ENCODE measurements at places on chromosomes 1 and 21. TPM values are rescaled to one million over a fixed set of nuclear protein-coding genes. Genes with fewer than 3 reads are reported as not detected.
A peak's percentile ranks its signal among the peaks of the same experiment; 100 is the strongest.

- DNase-seq: no peak
Observed at GRCh38 chr1:233412812-233413211, 85.3 kb downstream of the MAP3K21 start.

GRCh38 chr1:235908742-235909520 is 42.2 kb upstream of the LYST start:
- no peak for DNase-seq

DNA sequence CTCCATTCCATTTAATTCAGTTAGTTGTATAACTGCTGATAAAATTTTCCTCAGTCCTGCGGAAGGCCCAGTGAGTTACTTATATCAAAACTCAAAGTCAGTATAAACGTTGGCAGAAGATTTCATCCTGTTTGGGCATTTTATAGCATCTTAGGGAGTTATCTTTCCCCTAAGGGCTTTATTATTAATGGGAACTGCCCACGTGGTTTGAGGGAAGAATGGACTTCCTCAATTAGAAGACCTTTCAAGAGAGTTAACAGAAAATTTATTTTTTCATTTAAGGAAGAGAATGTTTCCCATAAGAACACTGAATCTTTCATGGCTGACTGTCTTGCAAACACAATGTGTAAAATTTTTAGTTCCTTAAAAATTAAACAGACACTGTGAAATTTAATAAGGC is 400.1 kb downstream of the NEGR1 start:
- no peak for DNase-seq

DNA sequence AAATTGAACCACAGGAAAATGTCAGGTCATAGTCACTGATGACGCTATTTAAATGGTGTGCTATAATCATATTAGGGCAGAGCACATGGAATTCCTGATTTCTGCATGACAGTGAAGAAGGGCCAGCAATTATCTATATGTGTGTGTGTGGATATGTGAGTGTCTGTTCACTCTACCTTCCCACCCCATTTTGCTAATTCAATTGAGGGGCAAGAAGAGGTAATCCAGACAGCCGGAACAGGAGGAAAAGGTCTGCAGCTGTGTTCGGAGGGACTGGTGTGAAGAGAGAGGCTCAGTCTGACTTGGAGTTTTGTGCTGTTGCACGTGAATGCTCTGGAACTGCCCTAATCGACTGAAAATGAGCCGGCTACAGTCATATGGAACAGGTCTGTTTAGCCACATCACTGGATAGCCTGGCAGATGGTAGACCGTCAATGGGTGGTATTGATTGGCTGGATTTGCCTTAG is 5.1 kb upstream of the ELAVL4 start:
- no peak for DNase-seq

DNA sequence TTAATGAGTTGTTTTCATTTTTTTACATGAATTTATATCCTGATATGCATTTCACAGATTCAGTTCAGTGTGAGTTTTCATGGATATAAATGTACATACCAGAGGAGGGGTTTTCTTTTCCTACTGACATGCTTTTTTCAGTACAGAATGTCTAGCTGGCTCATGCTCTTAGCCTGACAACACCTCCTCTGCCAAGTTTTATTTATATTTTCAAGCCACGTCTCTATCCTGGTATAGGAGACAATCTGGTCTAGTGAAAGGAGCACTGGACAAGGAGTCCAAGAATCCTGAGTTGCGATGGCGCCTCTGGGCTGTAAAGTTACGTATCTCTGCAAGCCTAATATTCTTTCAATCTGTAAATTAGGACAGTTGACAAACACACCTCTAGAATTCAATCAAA is 4.9 kb downstream of the DAB1 start:
- no peak for DNase-seq

DNA sequence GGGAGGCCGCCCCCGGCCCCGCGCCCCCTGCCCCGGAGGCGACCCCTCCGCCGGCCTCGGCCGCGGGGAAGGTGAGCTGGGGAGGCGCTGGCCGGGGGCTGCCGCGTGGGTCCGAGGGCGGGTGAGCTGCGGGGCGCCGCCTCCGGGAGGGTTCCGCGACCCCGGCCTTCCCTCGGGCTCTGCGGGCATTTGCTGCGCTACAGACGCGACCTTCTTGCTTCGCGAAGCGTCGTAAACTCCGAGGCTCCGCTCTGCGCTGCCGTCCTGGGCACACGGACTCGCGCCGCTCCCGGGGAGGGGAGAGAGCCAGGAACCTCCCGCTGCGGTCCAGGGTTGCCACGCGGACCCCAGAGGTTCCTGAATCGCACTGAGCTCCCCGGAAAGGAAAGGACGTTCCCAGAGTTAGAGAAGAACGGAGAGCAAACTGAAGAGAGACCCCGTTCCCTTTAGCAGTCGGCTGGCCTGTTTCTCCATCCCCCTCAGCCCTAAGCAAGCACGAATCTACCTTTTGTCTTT is 345 bp downstream of the SLX9 start:
- no peak for DNase-seq

GRCh38 chr21:44924606-44925377 is 4.1 kb upstream of the ITGB2 start:
- DNase-seq: no peak

DNA sequence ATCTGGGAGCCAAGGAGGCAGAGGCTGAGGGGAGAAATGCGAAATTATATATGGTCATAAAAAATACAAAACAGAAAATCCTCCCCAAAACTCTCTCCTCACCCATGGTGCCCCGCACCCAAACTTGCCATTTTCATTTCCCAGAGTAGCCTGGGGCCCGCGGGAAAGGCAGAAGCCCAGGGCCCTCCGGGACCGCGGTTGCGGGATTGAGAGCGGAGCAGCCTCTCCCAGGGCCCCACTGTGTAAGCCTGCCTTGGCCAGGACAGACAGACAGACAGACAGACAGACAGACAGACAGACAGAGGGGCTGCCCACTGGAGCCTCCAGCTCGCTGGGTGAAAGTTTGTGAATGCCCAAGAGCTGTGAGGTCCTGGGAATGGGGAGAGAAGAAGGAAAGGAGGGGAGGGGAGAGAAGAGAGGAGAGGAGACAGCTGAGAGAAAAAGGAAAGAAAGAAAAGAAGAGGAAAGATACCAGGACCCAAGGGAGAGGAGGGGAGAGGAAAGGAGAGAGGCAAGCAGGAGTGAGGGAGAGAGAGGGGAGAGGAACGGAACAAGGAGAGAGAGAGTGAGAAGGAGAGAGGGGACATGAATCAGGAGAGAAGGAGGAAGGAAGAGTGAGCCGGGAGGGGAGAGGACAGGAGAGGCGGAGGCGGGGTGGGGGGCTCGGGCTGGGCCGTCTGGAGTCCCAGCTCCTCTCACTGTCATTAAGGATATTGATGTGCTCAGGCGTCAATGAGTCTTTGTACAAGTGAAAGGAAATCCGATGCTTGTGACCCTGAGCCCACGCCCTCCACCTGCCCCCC is 69.3 kb upstream of the CASZ1 start:
- DNase-seq: no peak

DNA sequence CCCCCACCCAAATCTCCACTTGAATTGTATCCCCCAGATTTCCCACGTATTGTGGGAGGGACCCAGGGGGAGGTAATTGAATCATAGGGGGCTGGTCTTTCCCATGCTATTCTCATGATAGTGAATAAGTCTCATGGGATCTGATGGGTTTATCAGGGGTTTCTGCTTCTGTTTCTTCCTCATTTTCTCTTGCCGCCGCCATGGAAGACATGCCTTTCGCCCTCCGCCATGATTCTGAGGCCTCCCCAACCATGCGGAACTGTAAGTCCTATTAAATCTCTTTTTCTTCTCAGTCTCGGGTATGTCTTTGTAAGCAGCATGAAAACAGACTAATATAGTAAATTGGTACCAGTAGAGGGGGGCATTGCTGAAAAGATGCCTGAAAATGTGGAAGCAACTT is 33.4 kb upstream of the ZNF496 start:
- no peak for DNase-seq

NPPB gene
- not detected for polyA plus RNA-seq

DNA sequence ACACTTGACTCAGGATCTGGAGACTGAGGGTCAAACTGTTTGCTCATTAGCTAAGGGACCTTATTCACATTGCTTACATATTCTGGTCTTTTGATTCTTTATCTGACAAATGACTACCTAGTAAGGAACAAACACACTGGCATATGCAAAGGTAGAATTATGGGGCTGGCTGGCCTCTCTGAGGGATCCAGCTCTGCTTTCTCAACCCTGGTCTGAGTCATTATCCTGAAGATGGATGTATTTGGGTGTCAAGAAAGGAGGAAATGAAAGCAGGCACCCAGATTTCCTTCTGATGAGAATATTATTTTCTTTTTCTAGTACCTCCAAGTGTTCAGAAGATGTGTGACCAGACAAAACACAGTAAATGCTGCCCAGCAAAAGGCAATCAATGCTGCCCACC is 6.0 kb downstream of the SMCP start:
- no peak for DNase-seq

DNA sequence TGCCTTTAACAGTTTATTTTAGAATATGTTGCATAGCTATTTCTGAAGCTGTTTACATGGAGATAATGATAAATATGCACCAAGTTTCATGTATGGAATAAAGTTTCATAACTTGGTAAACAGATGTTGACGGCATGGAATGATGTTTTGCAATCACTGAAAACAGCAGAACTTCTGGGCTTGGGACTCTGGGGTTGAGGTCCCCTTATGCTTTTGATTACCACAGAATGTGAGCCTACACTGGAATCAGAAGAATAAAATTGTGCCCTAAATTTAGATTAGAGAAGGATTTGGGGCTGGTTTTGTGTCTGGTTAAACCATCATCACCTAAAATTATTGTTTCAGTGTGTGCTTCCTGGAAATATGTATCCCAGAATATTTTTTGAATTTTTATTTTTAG is 11.1 kb downstream of the KRTAP24-1 start:
- DNase-seq: peak; percentile 24

DNA sequence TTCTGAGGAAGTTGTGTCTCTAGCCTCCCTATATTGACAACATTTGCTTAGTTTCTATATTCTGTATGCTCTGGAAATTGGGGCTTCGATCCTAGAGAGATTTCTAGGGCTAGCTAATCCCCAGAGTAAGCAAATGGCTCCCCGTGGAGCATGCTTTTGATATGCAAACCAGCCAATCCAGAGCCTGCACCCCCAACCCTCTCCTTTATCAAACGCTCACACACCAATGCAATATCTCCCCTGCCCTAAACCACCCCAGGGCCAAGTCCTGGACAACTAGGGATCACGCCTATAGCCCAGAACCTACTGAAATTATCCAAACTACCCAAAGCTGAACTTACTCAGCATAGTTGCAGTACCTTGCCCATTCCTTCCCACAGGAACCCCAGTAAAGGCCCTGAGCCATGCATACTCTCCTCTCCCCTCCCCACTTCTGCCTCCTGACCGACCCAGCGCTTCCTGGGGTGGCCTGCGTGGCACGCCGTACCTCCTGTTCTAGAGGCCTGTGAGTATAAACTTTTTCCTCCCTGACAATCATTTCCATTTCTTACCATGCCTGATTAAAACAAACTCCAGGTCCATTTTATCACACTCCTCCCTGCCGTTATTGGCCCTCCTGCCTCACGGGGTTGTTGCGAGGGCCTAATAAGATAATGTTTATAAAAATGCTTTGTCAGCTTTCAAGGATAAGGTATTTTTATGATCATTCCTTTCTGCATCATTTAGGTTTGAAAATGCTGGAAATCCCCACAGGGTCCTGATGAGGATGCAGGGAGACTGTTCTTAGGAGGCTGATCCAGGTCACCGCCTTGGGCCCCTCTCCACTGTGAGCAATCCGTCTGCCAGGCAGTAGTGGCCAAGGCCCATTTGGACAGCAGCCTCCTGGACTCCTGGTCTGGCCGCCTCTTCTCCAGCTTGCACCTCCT is 102.7 kb downstream of the TENT5C start:
- DNase-seq: no peak

- no peak for DNase-seq
Observed at GRCh38 chr1:198633675-198634121, 5.1 kb upstream of the PTPRC start.

- no peak for DNase-seq
Observed at GRCh38 chr1:89361681-89362080, 2.2 kb upstream of the GBP6 start.

DNA sequence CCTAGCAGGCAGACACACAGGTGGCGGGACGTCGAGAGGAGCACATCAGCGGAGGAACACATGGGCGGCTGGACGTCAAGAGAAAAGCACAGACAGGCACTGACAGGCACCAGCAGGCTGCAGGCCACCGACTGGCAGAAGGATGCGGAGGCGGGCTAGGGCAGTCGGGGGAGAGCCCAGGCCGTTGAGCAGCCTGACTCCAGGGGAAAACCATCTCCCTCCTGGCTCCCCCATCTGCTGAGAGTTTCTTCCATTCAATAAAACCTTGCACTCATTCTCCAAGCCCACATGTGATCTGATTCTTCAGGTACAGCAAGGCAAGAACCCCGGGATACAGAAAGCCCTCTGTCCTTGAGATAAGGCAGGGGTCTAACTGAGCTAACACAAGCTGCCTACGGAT is 25.5 kb downstream of the B3GALT5 start:
- DNase-seq: no peak

- no peak for DNase-seq
Observed at GRCh38 chr1:90220941-90221693, 226.2 kb downstream of the ZNF326 start.

GRCh38 chr1:118223426-118223825 is 38.4 kb upstream of the SPAG17 start:
- DNase-seq: no peak

DNA sequence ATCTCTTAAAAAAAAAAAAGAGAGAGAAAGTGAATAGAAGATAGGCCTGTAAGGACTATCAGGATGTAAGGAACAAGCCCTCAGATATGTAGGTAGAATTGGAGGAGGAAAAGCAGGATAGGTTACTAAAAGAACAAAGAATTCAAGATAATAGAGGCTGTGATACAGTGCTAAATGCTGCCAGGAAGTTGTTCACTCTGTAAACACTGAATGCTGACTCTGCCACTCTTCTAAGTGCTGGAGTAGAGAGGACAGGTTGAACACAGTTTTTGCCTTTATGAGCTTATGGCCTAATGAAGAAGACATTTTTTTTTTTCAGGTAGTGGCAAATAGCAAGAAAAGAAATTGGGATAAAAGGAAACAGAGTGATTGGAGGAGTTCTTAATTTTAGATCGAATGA is 90.6 kb upstream of the ZNF678 start:
- DNase-seq: no peak

IER5 gene
- 8.9 TPM for polyA plus RNA-seq

ILDR2 gene
- 2.5 TPM for polyA plus RNA-seq

DNA sequence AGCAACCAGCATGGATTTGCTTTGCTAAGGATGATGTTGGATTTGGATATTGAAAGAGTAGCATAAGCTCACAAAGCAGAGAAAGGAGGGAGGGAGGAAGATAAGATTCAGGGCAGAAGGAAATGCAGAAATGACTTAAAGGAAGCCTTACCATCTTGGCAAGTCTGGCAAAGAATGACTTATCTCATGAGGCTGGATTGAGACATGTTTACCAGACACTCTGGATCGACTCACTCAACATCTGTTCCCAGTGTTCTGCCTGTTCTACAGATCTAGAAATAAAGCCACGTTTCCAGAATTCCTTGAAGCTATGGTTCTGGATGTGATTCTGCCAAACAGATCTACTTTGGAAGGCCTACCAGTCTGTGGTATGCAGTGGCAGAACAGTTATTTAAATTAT is 38.8 kb upstream of the CTBS start:
- DNase-seq: no peak

- DNase-seq: no peak
Observed at GRCh38 chr21:26374817-26375216, 198.3 kb downstream of the CYYR1 start.

KIF14 gene
- polyA plus RNA-seq: 2.5 TPM

C1orf115 gene
- polyA plus RNA-seq: 12.3 TPM

Measured in forelimb muscle (tissue), 1 donor.